Uterus (tissue), 4 donors: ENCODE measurements at places on chromosomes 5 and 9. TPM values are rescaled to one million over a fixed set of nuclear protein-coding genes. Genes with fewer than 3 reads are reported as not detected.

Gene CCIN
- total RNA-seq = 1.6 TPM

- H3K4me3 ChIP-seq = no peak overlapping the region
- H3K27ac ChIP-seq = peak overlapping the region; percentile 96
- H3K4me1 ChIP-seq = no peaks in the 10 kb centered on the region
- H3K36me3 ChIP-seq = no peaks in the 10 kb centered on the region
- H3K27me3 ChIP-seq = no peaks in the 10 kb centered on the region
- DNase-seq = no peak
These were observed 2.5 kb upstream of the CDK9 start for GRCh38 chr9:127783111-127784008.

GRCh38 chr5:108521841-108522506 is 140.1 kb upstream of the FBXL17 start:
- no peaks in the 10 kb centered on the region for H3K27me3 ChIP-seq
- H3K4me1 ChIP-seq = no peaks in the 10 kb centered on the region
- H3K27ac ChIP-seq = no peak overlapping the region
- DNase-seq = no peak
- no peak overlapping the region for H3K4me3 ChIP-seq

DNA sequence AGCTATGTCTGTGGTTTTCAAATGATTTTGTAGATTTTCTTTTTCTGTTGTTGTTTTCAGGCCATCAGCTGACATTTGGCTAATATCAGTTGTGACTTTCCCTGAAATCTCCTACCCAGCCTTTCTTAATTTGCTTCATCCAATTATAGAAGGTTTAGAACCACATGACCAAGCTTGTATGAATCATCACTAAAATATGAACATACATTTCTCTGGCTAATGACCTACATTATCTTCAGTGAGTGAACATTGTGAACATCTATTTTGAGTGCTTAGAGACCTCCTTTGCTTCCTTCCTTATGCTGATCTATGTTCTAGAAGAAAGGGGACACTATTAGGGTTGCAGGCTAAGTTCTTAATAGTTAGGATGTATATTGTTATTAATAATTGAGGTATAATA is 532.5 kb downstream of the RAB3C start:
- no peak overlapping the region for H3K27ac ChIP-seq
- no peak for DNase-seq

Gene IRX2
- 0.77 TPM for total RNA-seq

GRCh38 chr9:81871695-81872094 is 56.5 kb upstream of the SPATA31D4 start:
- no peak overlapping the region for H3K4me3 ChIP-seq
- DNase-seq = no peak
- no peaks in the 10 kb centered on the region for H3K36me3 ChIP-seq
- no peaks in the 10 kb centered on the region for H3K4me1 ChIP-seq
- H3K27ac ChIP-seq = no peak overlapping the region

GRCh38 chr9:99023231-99023630 is 79.5 kb downstream of the COL15A1 start:
- peak overlapping the region; percentile 40 for H3K27ac ChIP-seq
- no peak for DNase-seq
- H3K4me3 ChIP-seq = no peak overlapping the region

Gene PKD2L2
- not detected for total RNA-seq

- no peak for DNase-seq
- no peaks in the 10 kb centered on the region for H3K27me3 ChIP-seq
- H3K27ac ChIP-seq = no peak overlapping the region
- H3K36me3 ChIP-seq = no peaks in the 10 kb centered on the region
- H3K4me3 ChIP-seq = no peak overlapping the region
- H3K4me1 ChIP-seq = no peaks in the 10 kb centered on the region
These were observed 254.3 kb downstream of the GRIA1 start for GRCh38 chr5:153744751-153745150.

Gene CATSPER3
- 0.48 TPM for total RNA-seq

Gene C9
- not detected for total RNA-seq

GRCh38 chr9:88052321-88052965 is 78.1 kb upstream of the CDK20 start:
- no peaks in the 10 kb centered on the region for H3K36me3 ChIP-seq
- H3K27ac ChIP-seq = no peak overlapping the region

GRCh38 chr5:65128226-65128625 is 353.5 kb downstream of the ADAMTS6 start:
- H3K27ac ChIP-seq = no peak overlapping the region
- H3K4me3 ChIP-seq = no peak overlapping the region
- no peak for DNase-seq
- no peaks in the 10 kb centered on the region for H3K36me3 ChIP-seq

Gene FGF1
- total RNA-seq = 0.51 TPM

Gene IFNA13
- total RNA-seq = not detected

DNA sequence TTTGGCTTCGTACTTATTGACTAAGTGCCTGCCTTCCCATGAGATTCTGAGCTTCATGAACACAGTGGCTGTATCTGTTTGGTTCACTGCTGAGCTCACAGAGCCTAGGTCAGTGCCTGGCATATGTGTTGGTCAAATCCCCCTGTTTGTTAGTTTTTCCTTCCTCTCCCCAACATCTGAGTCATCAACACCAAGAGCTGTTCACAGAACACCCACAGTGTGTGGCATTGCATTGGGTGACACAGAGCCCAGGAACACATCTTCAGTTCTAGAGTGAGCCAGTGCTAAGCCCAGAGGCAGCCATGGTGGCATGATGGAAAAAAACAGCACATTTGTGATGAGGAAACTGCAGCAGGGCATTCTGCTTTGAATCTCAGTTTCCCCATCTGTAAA is 294.6 kb downstream of the SEC61B start:
- no peaks in the 10 kb centered on the region for H3K36me3 ChIP-seq
- no peaks in the 10 kb centered on the region for H3K4me1 ChIP-seq

GRCh38 chr5:174175716-174176268 is 130.3 kb downstream of the NSG2 start:
- no peaks in the 10 kb centered on the region for H3K27me3 ChIP-seq
- H3K36me3 ChIP-seq = no peaks in the 10 kb centered on the region
- H3K4me1 ChIP-seq = no peaks in the 10 kb centered on the region

Gene FAM151B
- total RNA-seq = 5.0 TPM

Gene EIF4E1B
- total RNA-seq = not detected

GRCh38 chr5:53166183-53166495 is 56.6 kb upstream of the MOCS2 start:
- DNase-seq = no peak
- H3K36me3 ChIP-seq = no peaks in the 10 kb centered on the region
- H3K27ac ChIP-seq = no peak overlapping the region
- H3K4me3 ChIP-seq = no peak overlapping the region

Gene IL13
- total RNA-seq = not detected

DNA sequence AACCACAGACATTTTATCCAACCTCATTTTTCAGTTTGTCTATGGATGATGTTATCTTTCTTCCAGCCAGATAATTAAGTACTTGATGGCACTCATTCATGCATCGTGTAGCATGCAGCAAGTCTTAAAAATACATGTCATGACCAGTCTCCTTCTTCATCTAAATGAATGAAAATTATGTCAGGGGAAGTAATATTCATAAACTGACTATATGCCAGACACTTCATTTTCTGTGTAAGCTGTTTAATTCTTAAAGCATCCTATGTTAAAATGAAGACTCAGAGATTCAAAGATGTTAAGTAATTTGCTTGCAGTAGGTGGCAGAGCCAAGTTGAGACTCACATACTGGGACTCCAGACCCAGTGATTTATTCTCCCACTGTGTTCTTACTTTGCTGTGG is 181.7 kb upstream of the CD180 start:
- DNase-seq = no peak
- H3K27me3 ChIP-seq = no peaks in the 10 kb centered on the region
- H3K4me1 ChIP-seq = no peaks in the 10 kb centered on the region
- H3K36me3 ChIP-seq = no peaks in the 10 kb centered on the region
- H3K4me3 ChIP-seq = no peak overlapping the region
